ENCODE measurements at places on chromosomes 1 and 21. TPM values are rescaled to one million over a fixed set of nuclear protein-coding genes. Genes with fewer than 3 reads are reported as not detected.
A peak's percentile ranks its signal among the peaks of the same experiment; 100 is the strongest.

DNA sequence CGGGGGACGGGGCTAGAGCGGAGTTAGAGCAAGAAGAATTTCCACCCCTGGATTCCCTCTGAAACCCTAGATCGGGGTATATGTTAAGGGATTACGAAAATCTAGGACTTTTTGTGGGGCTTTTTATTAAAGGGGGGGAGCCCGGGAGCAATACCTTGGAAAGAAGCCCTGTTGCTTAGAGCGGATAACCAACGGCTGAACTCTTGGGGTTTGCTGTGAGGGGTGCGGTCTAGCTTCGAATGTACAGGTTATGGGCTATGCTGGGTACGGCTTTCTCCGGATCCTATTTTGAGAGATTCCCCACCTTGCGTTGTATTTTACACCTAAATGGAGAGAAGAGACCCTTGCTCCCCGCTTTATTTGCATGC is 626 bp downstream of the DYRK3 start:
- peaks cover 34% of the 10 kb centered on the region for H3K4me1 ChIP-seq
- no peak for DNase-seq
- H3K27me3 ChIP-seq = peaks cover 7% of the 10 kb centered on the region
- H3K36me3 ChIP-seq = no peaks in the 10 kb centered on the region

DNA sequence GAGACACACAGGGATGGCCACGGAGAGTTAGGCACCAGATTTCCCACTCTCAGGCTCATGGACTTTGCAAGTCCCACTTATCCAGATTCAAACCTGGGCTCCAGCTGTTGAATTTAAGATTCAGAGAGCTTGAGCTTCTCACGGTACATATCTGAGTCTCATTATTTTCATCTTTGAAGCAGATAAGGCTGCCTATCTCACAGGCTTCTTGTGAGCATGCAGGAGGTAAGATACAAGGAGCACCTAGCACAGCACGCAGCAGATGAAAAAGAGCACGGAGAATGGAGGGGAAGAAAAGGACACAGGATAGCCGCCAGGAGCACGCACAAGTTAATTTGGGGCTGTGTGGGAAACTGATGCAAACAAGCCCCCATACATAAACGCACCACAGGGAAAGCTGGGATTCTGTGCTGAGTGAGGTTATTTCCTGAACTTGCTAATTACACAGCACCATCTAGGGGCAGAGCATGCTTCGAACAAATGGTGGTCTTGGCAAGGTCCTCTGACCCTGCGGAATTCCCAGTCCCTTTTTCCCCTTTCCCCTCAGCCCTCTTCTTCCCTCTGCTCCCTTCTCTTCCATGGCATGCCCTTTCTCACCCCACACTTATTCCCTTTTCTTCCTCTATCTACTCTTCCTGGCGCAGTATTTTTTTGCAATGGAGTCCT is 134.7 kb upstream of the VANGL1 start:
- no peak overlapping the region for H3K4me3 ChIP-seq
- H3K27ac ChIP-seq = no peak overlapping the region
- H3K36me3 ChIP-seq = no peaks in the 10 kb centered on the region
- H3K27me3 ChIP-seq = no peaks in the 10 kb centered on the region

GRCh38 chr1:67312615-67313014 is 4.9 kb downstream of the IL12RB2 start:
- no peak for DNase-seq
- H3K4me1 ChIP-seq = peaks cover 4% of the 10 kb centered on the region
- H3K27me3 ChIP-seq = peaks cover 16% of the 10 kb centered on the region
- H3K4me3 ChIP-seq = no peak overlapping the region

DNA sequence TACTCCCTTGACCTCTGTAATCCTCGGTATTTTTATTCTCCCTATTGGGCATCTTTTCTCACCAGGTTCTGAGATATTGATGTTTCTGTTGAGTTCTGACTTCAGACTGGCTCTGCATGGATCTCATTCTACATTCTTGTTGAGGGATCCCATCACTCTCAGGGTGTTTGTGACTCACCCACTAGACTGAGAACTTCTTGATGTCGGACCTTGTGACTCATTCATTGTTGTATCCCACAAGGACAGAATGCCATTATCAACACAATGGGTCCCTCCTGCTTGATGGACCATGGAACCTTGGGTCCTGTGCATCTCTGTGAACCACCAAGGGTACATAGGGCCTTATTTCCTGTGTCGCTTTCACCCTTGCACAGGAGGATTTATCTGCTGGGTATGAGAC is 174.1 kb downstream of the PBX1 start:
- DNase-seq = no peak
- H3K4me1 ChIP-seq = peaks cover 6% of the 10 kb centered on the region
- peaks cover 1% of the 10 kb centered on the region for H3K36me3 ChIP-seq
- no peak overlapping the region for H3K4me3 ChIP-seq
- no peak overlapping the region for H3K27ac ChIP-seq
- H3K27me3 ChIP-seq = no peaks in the 10 kb centered on the region

DNA sequence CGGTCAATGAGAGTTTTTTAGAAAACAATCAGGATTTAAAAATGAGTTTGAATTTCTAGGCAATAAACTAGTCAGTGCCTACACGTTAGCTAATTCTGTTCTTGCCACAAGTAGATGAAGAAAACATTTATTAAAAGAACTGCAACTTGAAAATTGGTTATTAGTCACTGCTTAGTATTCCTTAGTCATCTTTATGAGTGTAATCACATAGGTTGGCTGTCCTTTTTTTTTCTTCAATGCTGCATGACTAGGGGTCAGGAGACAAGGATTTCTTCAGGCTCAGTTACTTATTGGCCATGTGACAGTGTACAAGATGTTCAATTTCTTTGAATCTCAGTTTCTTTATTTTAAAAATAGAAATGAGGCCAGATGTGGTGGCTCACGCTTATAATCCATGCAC is 17.1 kb downstream of the SOAT1 start:
- DNase-seq = no peak
- H3K27me3 ChIP-seq = no peaks in the 10 kb centered on the region
- peak overlapping the region; percentile 46 for H3K27ac ChIP-seq

- no peak overlapping the region for H3K27ac ChIP-seq
- H3K4me1 ChIP-seq = peaks cover 14% of the 10 kb centered on the region
- peaks cover 1% of the 10 kb centered on the region for H3K36me3 ChIP-seq
- no peak overlapping the region for H3K4me3 ChIP-seq
Observed at GRCh38 chr1:18109058-18109755, 1.6 kb downstream of the IGSF21 start.

TENT5C gene
- 0.21 TPM for total RNA-seq

All from chondrocyte (in vitro differentiated cells).